ENCODE measurements at places on chromosomes 2 and 18.

GRCh38 chr2:46298522-46299353, 1.5 kb downstream of the EPAS1 start:
- DNase-seq, result peak; percentile 50

DNA sequence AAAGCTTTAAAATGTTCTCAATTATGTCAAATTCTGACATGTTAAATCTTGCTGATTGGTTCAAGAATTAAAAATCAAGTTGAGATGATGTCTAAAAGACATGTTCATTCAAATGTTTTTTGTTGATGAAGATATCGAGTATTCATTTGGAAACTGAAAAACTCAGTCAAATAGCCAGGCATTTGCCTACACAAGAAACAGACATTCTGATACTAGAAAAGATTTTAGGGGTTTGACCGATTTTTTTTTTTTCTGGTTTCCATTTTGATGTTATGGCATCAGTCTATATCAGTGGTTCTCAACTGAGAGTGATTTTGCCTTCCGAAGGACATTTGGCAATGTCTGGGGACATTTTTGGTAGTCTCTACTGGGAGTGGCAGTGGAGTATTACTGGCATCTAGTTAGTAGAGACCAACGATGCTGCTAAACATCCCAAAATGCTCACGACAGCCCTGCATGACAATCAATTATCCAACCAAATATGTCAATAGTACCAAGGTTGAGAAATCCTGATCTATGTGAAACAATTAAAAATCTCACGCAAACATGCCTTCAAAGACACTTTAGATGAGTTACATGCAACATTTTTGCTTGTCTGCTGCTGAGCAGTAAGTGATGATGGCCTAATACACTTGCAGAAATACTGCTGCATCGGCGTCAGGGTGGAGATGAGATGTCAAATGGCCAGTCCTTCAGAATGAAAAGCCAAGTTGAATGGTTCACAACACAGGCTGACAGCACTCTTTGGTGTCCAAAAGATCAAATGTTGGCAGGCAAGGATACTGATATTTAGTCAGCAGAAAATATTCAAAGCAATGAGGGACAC, 12.5 kb downstream of the RASGRP3 start:
- no peak for DNase-seq

DNA sequence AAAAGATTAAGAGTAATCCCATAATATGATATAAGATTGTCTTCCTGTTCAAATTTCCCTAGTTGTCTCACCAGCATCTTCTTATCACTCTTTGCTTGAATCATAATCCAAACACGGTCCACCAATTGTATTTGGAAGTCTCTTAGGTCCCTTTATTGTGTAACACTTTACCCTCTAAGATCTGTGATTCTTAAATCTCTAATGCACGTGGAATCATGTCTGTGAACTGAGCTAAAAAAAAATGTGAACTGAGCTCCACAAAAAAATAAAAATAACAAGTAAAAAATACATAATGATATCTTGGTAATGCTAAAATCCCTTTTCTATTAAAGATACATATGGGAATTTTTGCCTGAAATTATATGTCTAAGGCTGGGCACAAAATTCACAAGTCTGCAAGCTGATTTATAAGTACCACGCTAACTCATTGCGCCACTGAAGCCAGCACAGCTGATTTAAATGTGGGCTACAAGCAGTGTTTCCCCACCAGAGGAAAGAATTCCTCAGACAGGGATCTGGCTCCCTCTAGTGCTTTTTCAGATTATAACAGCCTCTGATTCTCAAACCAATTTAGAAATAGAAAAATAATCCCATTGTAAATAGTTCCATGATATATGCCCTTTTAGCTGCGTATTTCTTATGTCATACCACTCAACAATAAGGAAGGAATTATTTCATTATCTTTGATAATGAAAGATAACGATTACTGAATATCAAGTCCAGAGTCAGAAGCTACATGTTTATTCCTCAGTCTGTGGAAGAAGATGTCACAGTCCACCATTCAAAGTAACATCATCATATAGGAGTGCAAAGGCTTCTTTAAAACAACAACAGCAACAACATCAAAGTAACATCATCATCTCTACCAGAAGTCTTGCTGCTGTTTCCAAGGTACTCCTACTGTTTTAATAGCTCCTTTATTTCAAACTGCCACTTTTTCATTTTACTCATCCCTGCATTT, 22.9 kb downstream of the RBM43 start:
- peak; percentile 54 for DNase-seq

- DNase-seq, result no peak
Measured at GRCh38 chr18:8858888-8859511, 153.6 kb downstream of the MTCL1 start.

- DNase-seq, result no peak
Measured at GRCh38 chr2:176917-177316, 86.9 kb downstream of the SH3YL1 start.

GRCh38 chr2:217510771-217511291, 492.0 kb downstream of the TNS1 start:
- peak; percentile 70 for DNase-seq

GRCh38 chr2:58227171-58227917, 13.8 kb downstream of the FANCL start:
- no peak for DNase-seq

DNA sequence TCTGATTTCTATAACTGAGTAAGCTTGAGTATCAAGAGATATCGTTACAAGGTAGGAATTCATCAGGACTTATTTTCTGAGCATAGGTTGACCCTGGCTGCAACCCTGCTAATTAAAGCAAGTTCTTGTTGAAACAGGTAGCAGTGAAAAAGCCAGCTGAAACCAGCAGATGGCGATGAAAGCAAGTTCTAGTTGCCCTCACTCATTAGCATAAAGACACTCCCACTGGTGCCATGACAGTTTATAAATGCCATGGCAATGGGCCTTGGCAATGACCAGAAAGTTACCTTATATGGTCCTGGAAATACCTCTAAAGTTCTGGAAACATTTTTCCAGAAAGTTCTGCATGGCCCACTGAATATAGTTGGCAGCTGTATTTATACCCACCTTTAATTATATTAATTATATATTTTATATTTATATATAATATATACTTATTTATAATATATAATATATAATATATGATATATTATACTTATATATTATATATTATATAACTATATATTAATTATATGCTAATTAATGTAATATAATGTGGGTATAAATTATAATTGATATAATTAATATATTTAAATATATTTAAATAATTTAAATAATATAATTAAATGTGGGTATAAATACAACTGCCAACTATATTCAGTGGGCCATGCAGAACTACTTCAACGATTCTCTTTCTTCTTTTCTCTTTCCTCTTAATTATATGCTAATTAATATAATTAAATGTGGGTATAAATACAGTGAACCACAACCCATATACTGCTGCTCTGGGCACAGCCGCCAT, 188.0 kb downstream of the CDH7 start:
- DNase-seq, result peak; percentile 53

GRCh38 chr18:79477711-79478483, 82.2 kb downstream of the NFATC1 start:
- DNase-seq, result no peak

DNA sequence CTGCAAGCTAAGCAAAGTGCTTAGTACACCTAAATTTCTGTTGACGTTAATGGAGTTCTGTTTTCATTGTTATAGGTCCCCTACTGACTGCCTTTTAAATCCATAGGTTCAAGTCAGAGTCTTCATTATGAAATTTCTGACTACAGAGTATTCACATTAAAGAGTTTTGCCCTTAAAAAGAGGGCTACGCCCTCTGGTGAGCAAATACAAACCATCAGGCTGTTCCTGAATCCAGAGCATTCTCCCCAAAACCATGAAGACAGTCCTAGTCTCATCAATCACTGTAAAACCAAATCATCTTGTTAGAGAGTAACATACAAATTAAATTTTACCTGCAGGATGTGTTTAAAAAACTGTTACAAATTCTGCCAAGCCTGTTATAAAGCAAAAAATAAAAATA, 1091.7 kb downstream of the TDRD15 start:
- no peak for DNase-seq

DNA sequence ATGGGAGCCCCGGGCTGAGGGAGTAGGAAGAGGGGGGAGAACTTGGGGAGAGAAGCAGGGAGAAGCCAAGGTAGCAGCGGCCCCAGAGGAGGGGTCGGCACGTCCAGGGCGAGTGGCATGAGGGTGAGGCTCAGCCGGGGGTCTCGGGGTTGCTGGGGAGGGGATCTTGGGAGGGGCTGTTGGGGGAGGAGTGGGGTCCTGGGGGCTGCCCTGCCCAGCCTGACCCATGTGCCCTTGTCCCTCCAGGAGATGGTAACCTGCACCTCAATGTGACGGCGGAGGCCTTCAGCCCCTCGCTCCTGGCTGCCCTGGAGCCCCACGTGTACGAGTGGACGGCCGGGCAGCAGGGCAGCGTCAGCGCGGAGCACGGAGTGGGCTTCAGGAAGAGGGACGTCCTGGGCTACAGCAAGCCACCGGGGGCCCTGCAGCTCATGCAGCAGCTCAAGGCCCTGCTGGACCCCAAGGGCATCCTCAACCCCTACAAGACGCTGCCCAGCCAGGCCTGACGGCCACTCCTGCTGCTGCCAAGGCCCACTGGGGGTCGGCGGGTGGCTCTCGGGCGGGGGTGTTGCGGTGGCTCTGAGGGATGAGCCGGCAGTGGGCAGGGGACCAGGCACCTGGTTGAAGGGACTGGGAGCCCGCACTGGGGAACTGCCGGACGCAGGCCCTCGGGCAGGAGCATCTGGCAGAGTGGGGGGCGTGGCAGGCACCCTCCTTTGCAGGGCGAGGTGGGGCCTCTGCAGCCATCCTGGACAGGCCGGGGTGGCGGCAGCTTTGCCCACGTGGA, 9.0 kb upstream of the GAL3ST2 start:
- no peak for DNase-seq

DNA sequence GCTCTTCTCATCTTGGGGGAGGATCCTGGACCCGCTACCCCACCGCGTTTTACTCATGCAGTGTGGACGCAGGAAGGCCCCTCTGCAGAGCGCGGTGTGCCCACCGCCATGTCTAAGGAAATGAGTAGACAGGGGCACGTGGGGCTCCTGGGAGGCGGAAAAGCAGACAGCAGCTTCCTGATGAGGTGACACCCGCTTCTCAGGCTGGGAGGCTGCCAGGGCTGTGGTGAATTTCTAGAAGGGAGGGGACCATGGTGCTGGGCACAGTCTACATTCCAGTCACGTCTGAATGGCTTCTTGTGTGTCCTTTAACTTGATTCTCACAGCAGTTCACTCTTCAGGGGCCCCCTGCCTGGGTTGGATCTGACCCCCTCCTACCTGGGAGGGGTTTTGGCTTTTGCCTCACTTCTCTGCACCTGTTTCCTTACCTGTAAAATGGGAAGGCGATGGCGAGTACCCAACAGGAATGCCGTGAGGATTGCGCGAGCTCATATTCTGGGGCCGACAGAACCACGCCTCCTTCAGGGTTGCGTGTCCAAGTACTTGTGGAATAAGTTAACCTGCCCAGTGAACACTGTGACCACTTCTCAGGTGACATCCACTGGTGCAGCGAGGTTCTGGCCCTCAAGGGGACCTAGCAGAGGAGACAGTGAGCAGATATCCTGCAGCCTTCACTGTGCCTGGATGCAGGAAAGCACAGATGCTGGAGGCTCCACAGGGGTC, 32.3 kb upstream of the MBP start:
- DNase-seq, result no peak

GRCh38 chr2:19835781-19836281, 66.0 kb downstream of the TTC32 start:
- DNase-seq, result no peak

GRCh38 chr2:198883604-198884003, 574.1 kb downstream of the SATB2 start:
- DNase-seq, result no peak

DNA sequence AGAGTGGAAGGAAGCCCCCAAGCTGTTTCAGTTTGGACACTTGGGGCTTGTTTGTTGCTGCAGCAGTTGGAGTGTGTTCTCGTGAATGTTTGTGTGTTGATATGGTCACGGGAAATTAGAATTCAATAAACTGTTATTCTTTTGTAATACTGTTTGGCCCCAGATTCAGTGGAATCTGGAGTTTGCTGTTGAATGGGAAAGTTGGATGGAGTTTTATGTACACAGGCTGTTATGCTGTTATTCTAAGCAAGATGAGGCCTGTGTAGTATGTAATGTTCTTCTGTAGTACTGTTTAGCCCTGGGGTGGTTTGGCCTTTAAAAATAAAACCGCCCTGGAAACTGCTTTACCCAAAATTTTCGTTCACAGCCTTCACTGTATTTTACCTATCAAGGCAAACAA, 810.4 kb upstream of the HS6ST1 start:
- no peak for DNase-seq

- no peak for DNase-seq
Measured at GRCh38 chr18:64712035-64712434, 563.1 kb upstream of the LINC00305 start.

DNA sequence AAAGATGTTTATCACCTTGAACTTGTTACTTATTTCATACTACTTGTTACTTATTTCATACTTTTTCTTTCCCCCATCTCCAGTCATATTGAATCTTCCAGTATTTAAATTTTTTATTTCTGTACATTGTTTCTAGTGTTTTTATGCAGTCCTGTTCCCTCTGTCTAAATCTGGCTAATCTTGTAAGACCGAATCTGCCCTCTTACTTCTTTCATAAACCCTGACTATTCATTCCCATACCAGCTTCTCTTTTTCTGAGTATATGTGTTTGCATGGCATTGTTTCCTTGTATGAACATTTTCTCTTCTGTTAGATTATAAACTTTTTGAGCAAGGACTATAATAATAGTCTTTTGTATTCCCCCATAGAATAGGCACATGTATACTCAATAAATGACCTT, 131.7 kb downstream of the TAF4B start:
- DNase-seq, result no peak

DNA sequence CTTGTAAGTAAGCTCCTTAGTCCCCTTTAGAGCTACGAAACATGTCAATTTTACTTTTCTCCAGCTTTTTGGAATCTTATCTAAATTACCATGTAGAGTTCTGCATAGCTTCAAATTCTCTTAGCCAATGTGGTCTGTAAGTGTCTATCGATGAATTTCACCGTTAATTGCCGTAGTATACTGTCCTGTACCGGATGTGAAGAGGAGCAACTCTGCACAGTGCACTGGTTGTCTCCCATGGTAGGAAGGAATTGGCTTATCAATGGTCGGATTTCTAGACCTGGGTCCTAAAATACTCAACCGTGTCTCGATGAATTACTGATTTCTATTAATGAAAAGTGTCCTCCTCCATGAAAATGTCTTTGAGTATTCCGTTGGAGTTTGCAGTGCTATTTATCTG, 1.9 kb downstream of the NOP58 start:
- DNase-seq, result no peak

DNA sequence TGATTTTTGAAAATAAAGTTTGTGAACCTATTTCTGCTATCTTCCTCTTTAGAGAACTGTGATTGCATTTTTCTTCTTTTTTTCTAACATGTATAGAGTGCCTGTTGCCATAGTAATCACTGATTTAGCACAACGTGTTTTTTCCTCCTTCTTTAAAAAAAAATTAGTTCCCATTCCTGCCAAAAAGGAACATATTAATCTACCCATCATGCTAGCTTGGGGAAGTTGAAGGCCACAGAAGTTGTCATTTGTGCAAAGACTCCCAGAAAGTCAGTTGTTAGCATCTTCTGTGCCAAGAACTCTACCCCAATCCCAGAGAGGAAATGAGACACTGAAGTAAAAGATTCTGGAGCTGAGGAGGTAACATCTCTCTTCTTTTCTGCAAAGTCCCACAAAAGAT, 57.3 kb downstream of the SLC8A1 start:
- no peak for DNase-seq
